GM06990 (cell line): ENCODE measurements at places on chromosomes 16 and 17.

DNA sequence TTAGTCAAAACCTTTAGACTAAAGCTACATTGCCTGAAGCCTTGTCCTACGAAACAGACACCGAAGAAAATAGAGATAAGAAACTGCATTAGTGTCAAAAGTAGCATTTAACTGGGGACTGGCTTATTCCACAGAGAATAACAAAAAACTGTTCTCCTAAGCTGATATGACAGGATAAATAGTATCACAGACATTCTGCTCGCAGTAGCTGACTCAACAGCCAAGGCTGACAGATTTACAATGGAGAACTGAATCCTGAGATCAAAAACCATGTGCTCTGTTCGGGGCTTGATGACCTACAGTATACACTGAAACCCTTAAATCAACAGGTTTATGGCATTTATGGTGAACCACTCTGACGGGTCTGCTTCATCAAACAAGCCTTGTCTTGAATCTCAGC lies 25.5 kb downstream of the ADAMTS18 start:
- no peak for DNase-seq

GRCh38 chr17:38403491-38403890 lies 24.8 kb upstream of the ARHGAP23 start:
- no peak for DNase-seq

DNA sequence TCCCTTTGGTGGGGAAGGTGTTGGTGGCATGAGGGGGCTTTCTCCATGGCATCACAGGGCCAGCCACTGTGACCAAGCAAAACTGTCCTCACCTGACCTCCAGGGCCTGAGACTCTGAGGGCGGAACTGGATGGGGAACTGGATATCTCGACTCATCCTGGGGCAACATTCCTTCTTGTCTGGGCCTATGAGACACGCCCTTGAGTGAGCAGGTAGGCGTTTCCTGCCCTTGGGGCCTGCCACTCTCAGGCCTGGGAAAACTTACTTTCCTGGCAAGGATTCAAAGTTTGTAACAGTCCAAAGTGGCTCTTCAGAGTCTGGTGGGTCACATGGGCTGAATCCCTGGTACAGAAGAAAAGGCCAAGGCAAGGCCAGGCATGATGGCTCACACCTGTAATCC lies 9.6 kb downstream of the MT1X start:
- no peak for DNase-seq

DNA sequence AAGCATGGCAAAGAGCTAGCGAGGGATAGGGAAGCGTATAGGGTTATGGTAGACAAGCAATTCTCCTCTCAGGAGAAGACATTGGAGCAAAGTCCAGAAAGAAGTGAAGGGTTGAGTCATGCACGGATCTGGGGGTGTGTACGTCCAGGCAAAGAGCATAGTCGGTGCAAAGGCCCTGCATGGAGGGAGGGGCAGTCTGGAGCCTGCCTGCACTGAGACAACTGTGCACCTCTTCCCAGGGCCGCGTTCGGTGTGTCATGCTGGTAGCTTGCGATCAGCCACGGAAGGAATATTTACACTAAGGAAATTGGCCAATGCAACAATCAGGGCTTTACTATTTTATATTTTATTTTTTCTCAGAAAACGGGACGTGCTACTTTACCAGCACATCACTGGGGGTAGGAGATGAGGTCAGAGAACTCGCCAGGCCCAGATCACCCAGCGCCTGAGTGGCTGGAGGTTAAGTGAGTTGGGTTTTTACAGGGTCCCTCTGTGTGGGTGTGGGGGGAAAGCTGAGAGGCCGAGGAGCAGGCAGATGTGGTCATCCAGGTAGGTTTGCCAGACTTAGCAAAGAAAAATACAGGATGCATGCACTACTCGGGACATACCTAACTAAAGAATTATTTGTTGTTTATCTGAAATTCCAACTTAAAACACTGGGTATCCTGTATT lies 6.7 kb upstream of the B9D1 start:
- no peak for DNase-seq

DNA sequence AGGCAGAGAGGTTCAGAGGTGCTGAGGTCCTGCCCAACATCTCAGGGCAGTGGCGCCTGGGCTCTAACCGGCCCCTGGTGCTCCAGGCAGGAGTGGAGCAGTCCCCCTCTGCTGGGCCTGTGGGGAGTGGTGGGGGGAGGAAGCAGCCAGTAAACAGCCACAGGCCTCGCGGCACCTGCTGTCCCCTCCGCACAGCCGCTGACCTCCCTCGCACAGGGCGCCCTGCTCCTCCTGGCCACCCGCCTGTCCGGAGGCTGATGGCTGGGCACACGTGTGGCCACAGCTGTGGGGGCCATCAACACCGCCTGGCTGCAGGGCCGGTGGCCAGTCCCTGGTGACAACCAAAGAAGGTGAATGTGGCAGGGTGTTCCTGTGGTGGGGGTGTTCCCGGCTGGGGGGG lies 36.8 kb upstream of the PABPN1L start:
- no peak for DNase-seq

DNA sequence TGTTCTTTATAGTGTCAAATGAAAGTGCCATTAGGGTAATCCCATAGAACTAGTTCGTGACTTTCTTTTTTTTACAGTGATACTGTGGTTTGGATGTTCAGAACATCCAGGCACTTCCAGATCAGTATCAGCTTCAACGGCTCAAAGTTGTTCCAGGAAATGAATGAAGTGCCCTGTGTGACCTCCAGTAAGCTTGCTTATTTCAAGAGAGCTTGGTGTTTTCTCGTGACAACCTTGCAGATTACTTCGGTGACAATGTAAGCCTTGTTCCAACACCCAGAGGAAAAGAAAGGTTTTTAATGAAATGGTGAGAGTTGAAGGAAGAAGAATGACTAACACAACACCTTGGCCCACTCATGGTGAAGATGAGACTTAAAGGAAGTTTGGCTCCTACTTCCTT lies 16.0 kb upstream of the KCNJ16 start:
- no peak for DNase-seq

DNA sequence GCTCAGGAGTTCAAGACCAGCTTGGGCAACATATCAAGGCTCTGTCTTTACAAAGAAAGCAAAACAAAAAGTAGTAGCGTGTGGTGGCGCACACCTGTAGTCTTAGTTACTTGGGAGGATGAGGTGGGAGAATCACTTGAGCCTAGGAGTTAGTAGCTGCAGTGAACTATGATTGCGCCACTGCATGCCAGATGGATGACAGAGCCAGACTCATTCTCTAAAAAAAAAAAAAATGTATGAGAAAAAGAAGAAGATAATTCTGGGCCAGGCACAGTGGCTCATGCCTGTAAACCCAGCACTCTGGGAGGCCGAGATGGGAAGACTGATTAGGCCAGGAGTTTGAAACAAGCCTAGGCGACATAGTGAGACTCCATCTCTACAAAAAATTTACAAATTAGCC lies 28.5 kb downstream of the STAT5B start:
- DNase-seq, result no peak

DNA sequence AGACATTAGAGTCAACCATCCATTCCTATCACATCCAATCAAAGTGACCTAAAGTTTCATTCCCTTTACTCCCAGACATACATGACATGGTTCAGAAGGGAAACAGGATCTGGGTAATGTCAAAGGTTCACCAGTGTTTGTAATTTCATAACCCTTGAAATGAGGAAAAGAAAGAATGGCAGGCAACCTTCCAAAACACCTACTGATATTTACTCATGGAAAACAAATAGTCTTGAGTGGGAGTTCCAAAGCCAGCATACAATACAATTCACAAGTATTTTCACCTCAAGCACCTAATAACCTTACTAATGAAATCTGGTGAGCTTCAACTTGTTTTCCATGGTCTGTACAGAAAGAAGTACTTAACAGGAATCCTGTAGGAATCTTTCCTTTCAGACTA lies 72.5 kb upstream of the AXIN2 start:
- DNase-seq, result no peak

DNA sequence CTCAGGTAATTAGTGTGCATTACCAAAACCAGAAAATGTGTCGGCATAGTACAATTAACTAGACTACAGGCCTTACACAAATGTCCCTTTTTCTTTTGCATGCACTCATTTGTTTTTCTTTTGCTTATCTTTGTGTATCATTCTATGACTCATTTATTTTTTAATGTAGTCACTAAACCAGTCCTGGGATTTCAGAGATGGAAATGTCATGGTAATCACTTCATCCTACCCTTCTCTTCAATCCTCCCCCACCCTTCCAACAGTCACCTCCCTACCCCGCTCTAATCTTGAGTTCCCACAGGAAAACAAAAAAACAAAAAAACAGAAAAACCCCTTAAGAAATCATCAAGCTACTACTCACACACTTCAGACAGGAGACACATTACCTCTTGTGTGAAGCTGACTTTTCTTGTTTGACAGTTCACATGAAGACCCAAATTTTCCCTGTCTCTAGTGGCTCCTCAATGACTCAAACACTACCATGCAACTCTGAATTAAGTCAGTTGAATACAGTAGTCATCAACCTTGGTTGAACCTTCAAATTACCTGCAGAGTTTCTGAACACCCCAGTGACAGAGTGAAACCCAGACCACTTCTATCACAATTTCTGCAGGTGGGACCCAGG lies 242.4 kb upstream of the SALL1 start:
- no peak for DNase-seq

- no peak for DNase-seq
These were observed 2.7 kb upstream of the NFE2L1 start for GRCh38 chr17:48045316-48046001.

GRCh38 chr16:17358355-17358754 lies 112.4 kb downstream of the XYLT1 start:
- no peak for DNase-seq

- DNase-seq, result no peak
These were observed 5.2 kb downstream of the ASGR1 start for GRCh38 chr17:7173687-7174602.

- DNase-seq, result no peak
These were observed 51.5 kb downstream of the GSG1L start for GRCh38 chr16:28011971-28012445.

DNA sequence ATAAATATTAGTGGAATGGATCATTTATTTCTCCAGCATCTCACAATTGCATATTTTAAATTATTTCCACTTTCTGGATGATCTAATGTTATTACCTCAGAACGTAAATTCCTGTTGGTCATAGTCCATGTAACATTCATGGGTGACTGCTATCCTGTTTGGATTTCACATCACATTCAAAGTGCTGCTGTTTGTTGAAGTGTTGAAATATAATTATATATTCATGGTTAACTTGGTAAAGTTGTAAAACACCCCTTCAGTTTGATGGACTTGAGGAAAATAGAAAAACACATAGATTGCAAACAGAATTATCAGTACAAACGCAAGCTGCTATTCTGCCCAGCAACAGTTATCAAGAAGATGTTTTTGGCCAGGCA lies 59.6 kb downstream of the TANGO6 start:
- no peak for DNase-seq

GRCh38 chr17:43994272-43995149 lies 9.9 kb upstream of the NAGS start:
- peak; percentile 48 for DNase-seq

DNA sequence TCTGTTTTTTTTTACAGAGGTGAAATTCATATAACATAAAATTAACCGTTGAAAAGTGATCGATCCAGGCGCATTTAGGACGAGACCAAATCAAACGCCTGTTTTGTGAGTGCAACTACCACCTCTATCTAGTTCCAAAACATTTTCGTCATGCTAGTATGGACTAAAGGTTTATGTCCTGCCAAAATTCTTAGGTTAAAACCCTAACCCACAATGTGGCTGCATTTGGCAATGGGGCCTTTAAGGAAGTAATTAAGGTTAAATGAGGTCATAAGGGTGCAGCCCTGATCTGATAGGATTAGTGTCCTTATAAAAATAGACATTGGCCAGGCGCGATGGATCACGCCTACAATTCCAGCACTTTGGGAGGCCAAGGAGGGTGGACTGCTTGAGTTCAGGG lies 32.8 kb upstream of the RCVRN start:
- no peak for DNase-seq

GRCh38 chr17:29368926-29369325 lies 21.2 kb upstream of the TAOK1 start:
- no peak for DNase-seq

- no peak for DNase-seq
These were observed 1.2 kb upstream of the TNRC6C start for GRCh38 chr17:77957235-77957856.

GRCh38 chr17:45369421-45369820 lies 52.6 kb upstream of the MAP3K14 start:
- no peak for DNase-seq

DNA sequence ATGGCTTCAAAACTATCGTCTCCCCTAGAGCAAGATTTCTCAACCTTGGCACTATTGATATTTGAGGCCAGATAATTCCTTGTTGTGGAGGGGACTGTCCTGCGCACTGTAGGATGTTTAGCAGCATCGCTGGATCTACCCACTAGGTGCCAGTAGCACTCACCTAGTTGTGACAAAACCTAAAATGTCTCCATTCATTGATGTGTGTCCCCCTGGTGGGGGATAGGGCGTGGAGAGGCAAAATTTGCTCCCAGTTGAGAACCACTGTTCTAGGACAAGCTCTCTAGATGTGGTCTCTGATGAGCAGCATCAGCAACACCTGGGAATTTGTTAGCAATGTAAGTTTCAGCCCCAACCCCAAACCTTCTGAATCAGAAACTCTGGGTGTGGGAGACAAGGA lies 259.0 kb downstream of the XYLT1 start:
- DNase-seq, result no peak

GRCh38 chr17:73271072-73271471 lies 9.4 kb upstream of the CPSF4L start:
- peak; percentile 72 for DNase-seq

DNA sequence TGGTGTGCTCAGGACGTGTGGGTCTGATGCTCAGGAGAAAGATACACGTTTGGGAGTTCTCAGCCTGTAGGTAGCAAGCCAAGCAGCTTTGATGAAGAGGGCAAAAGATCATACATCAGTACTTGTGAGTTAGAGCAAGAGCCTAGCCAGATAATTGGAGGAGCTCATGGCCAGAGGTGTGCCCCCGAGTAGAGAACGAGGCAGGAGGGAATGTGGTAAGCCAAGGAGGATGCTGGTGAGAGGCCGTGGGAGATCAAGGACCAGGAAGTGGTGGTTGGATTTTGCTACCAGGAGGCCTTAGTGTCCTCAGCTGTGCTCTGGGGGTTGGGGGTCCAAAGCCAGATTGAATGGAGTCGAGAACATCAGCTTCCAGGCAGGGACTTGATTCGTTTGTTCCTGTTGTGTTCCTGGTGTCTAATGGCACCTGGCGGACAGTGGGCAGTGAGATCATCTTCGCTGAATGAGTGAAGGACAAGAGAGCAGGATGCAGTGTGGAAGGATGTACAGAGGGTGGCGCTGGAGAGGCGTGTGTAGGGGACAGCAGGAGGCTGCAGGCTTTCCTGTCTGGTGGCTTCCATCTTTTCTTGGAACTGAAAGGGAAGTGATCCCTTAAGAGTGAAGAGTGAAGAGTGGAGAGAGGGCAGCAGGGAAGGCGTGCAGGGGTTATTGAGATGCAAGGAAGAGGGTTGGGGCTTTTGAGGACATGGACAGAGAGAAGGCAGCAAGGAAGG lies 11.6 kb downstream of the FBXL19 start:
- DNase-seq, result no peak

DNA sequence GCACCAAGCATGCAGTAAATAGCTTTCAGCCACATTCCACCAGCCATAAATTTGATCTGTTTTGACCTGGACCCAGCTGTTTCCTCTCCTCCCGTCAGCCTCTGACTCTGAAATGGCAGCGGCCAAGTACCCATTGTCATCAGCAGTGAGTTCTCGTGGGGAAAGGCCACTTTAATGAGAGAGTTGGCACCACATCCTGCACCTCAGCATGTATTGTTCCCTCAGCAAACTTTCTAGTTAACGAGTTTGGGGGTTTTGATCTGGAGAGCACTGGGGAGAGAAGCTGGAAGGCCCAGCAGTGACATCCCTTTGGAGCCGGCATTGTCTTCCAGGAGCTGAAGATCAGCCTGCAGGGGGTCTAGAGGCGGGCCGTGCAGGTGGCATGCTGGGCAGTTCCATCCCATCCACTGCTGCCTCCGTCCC lies 84.9 kb downstream of the RPA1 start:
- DNase-seq, result no peak

- DNase-seq, result no peak
These were observed 61.9 kb upstream of the CCL1 start for GRCh38 chr17:34424814-34425491.
